ENCODE measurements at places on chromosomes 16 and 17.

DNA sequence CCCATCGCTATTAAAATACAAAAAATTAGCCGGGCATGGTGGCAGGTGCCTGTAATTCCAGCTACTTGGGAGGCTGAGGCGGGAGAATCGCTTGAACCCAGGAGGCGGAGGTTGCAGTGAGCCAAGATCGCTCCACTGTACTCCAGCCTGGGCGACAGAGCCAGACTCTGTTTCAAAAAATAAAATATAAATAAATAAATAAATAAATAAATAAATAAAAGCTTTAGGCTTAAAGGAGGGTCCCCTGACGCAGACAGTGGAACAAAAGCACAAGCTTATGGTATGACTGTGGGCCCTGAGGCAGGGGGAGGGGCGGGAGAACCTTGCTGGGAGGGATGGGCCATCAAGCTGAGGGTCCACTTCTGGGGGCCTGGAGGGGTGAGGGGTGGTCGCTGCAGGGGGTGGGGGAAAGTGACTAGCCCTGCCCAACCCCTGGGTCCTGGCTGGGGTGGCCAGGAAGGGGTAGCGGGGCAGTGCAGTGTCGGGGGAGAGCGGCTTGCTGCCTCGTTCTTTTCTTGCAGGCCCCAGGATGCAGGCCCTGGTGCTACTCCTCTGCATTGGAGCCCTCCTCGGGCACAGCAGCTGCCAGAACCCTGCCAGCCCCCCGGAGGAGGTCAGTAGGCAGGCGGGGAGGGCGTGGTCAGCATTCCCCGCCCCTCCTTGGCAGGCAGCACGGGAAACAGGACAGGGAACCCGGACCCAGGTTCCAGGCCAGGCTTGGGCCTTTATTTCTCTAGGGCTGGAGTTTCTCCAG lies 4.7 kb downstream of the SERPINF1 start:
- no peak for DNase-seq

DNA sequence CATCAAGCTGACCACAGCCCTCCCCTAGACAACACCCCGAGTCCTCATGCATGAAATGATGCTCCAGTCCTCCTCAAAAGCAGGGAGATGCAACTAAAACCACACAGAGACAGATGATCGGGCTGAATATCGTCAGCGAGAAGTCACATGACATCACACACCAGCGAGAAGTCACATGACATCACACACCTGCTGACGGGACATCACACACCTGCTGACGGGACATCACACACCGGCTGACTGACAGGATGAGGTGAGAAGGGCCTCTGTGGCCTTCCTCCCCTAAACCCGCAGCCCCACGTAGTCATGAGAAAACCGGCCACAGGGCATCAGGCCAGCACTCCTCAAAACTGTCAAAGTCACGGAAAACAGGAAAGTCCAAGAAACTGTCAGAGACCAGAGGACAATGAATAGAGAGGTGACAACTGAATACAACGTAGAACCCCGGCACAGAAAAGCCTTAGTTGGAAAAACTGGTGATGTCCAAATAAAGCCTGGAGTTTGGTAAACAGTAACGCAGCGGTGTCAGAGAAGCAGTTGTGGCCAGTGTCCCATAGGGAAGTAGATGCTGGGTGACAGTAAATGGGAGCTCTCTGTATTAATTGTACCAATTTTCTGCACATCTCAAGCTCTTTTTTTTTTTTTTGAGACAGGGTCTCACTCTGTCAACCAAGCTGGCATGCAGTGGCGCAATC lies 14.3 kb downstream of the LITAF start:
- no peak for DNase-seq

DNA sequence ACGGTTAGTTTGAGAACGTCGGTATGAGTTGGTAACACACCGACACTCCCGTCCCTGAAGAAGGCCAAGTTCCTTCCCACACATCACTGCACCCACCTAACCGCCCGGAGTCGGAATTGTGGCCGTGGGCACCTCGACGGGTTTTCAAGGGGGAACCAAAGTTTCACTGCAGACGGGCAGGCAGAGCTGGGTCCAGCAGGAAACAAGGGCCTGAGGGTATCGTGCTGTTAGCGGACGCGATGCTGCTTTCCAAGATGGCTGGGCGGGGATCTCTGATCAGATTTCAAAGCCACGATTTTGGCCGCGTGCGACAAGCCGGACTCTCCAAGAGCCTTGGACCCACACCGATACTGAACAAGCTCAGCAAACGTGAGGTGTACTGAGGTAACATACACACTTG lies 82.3 kb upstream of the DOC2B start:
- DNase-seq, result no peak

- DNase-seq, result no peak
These were observed 11.7 kb upstream of the C1QTNF8 start for GRCh38 chr16:1107731-1108130.

- DNase-seq, result no peak
These were observed 694 bp downstream of the NF1 start for GRCh38 chr17:31095236-31096105.
